ENCODE measurements at places on chromosomes 7 and 10. TPM values are rescaled to one million over a fixed set of nuclear protein-coding genes. Genes with fewer than 3 reads are reported as not detected.

DNA sequence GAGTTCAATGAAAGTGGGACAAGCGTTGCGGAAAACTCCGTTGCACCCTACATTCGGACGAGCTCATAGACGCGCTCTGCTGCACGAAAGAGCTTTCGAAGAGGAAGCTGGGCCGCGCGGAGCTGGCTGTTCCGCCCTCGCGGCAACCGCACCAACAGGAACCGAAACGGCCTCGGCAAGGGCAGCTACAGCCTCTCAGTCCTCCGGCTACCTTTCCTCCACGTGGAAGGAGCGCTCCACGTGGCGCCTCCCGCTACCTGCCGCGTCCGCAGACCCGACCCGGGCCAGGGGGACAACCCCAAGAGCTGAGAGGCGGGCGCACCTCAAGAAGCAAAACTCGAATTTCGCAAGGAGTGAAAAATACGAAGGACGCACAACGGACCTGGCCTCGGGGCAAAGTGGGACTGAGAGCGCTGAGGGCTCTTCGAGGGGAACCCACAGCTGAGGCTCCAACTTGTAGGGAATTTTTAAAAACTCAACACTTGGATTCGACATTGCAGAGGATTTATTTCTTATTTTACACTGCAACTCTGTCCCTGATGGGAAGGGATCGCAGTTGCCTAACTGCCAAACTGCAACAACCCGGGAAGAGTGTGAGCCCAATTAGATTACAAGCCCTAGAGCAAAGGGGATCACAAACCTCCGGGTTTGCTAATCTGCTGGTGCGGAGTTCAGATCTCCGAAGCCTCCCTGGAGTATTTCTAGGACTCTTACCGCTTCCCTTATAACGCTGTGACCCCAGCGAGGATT, 1.4 kb downstream of the HPSE2 start:
- peaks cover 61% of the 10 kb centered on the region for H3K27me3 ChIP-seq
- H3K4me1 ChIP-seq: no peaks in the 10 kb centered on the region
- peak overlapping the region; percentile 36 for H3K4me3 ChIP-seq
- DNase-seq: peak; percentile 31

SPDYE11 gene
- not detected for total RNA-seq

- no peak overlapping the region for H3K27ac ChIP-seq
- no peaks in the 10 kb centered on the region for H3K27me3 ChIP-seq
- no peak overlapping the region for H3K4me3 ChIP-seq
These were observed 50.7 kb upstream of the GHITM start for GRCh38 chr10:84088626-84089025.

DNA sequence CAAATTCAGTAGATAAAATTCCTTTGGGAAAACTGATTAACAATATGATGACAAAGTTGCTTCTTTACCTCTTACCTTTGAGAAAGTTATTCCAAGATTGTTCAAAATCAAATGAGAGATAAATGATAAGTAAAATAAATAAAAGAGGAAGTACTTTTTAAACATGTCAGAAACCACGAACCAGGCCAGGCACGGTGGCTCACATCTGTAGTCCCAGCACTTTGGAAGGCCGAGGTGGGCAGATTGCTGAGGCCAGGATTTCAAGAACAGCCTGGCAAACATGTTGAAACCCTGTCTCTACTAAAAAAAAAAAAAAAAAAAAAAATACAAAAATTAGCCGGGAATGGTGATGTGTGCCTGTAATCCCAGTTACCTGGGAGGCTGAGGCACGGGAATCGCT, 296.6 kb downstream of the HGF start:
- no peaks in the 10 kb centered on the region for H3K27me3 ChIP-seq
- no peaks in the 10 kb centered on the region for H3K4me1 ChIP-seq
- no peaks in the 10 kb centered on the region for H3K36me3 ChIP-seq
- DNase-seq: no peak
- no peak overlapping the region for H3K27ac ChIP-seq

DNA sequence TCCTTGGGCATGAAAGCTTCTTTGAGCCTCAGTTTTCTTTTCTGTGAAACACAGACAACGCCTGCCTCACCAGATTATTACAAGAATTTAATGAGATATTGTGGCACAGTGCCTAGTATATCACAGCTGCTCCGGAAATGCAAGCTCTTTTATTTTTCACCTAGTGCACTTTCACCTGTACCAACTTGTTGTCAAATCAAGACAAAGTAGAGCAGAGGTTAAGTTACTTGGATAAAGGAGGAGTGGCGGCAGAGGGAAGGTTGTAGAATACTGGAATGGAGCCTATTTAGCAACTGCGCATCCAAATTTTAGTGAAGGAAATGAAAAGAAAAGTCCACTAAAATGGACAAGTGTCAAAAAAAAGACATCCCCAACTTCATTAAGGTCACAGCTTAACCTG, 54.9 kb upstream of the RHOBTB1 start:
- H3K27me3 ChIP-seq: peaks cover 9% of the 10 kb centered on the region
- 0 out of 2 replicates have a peak, but pooled peaks cover 1% of the 10 kb centered on the region for H3K4me1 ChIP-seq
- no peak for DNase-seq
- no peak overlapping the region for H3K27ac ChIP-seq
- no peaks in the 10 kb centered on the region for H3K36me3 ChIP-seq
- H3K4me3 ChIP-seq: no peak overlapping the region

CELF2 gene
- total RNA-seq: 5.6 TPM

GRCh38 chr7:69736126-69736810, 138.0 kb downstream of the AUTS2 start:
- no peaks in the 10 kb centered on the region for H3K36me3 ChIP-seq
- no peaks in the 10 kb centered on the region for H3K27me3 ChIP-seq
- no peak overlapping the region for H3K4me3 ChIP-seq
- H3K27ac ChIP-seq: no peak overlapping the region
- H3K4me1 ChIP-seq: no peaks in the 10 kb centered on the region
- DNase-seq: no peak

- no peaks in the 10 kb centered on the region for H3K27me3 ChIP-seq
- no peak overlapping the region for H3K4me3 ChIP-seq
- H3K4me1 ChIP-seq: no peaks in the 10 kb centered on the region
These were observed 578.9 kb downstream of the AUTS2 start for GRCh38 chr7:70177166-70177565.

DNA sequence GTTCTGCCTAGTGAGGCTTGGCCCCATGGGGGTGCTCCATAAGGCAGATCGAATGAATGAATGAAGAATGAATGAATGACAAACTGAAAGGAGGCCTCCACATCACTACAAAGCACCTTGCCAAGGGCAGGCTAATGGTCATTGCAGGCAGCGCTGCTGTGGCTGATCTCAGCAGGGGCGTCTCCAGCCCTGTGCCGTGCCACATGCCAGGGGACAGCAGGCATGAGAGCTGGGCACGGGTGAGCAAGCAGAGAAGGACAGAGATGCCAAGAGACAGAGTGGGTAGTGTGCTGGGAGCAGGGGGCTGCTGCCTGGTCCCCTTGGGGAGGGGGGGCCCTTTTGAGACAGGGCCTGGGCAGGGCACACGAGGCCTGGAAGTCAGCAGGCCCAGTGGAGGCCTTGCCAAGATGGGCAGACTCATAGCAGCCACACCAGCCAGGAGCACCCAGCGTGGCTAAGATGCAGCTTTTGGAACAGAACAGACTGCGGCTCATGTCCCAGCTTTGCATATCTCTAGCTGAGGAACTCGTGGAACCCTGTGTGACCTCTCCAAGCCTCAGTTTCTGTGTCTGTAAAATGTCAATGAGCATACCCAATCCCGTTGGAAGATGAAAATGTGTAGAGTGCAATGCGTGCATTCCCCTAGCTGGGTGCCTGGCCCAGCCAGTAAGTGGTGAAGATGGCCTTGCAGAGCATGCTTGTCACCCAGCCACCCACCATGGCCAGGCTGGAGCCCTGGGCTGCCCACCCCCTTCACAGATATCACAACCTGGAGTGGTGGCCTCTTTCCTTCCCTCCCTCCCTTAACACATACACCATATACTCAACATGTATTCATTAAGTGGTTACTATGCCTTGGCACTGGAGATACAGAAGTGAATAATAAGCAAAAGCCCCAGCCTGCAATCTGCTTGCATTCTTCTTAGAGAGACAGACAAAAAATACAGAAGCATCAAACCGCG, 61.1 kb upstream of the LRRC18 start:
- no peak overlapping the region for H3K4me3 ChIP-seq
- H3K36me3 ChIP-seq: no peaks in the 10 kb centered on the region
- peaks cover 15% of the 10 kb centered on the region for H3K27me3 ChIP-seq
- H3K27ac ChIP-seq: no peak overlapping the region

- peak overlapping the region; percentile 97 for H3K27ac ChIP-seq
- peak overlapping the region; percentile 72 for H3K4me3 ChIP-seq
- H3K4me1 ChIP-seq: peaks cover 11% of the 10 kb centered on the region
- H3K36me3 ChIP-seq: peaks cover 16% of the 10 kb centered on the region
- no peaks in the 10 kb centered on the region for H3K27me3 ChIP-seq
These were observed 2.1 kb downstream of the CAV1 start for GRCh38 chr7:116526897-116527296.

DNA sequence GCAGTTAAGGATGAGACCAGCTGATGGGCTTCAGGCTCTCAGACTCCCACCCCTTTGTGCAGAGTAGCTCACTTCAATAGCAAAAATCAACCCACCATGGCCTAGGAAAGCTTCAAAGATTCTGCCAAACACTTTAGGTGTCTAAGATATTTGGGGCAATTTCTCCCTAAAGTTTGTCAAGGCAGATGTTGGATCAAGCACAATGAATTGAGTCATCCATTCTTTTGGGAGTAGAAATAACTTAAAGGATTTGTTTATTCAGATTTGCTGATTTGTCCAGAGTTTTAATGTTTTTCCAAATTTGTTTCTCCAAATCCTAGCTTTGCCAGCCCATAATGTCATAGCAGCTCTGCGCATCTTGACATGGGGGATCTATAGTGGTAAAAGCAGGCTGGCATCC, 855.1 kb downstream of the LRMDA start:
- peak; percentile 13 for DNase-seq
- no peaks in the 10 kb centered on the region for H3K36me3 ChIP-seq
- H3K4me1 ChIP-seq: peaks cover 13% of the 10 kb centered on the region
- H3K4me3 ChIP-seq: no peak overlapping the region
- no peak overlapping the region for H3K27ac ChIP-seq

GPR15LG gene
- total RNA-seq: not detected

- peak; percentile 99 for DNase-seq
- H3K4me3 ChIP-seq: no peak overlapping the region
- H3K27me3 ChIP-seq: peaks cover 3% of the 10 kb centered on the region
- peaks cover 22% of the 10 kb centered on the region for H3K4me1 ChIP-seq
- peak overlapping the region; percentile 66 for H3K27ac ChIP-seq
These were observed 109.6 kb downstream of the MYL10 start for GRCh38 chr7:101519324-101520023.

SFMBT2 gene
- 1.1 TPM for total RNA-seq

CYP2C9 gene
- not detected for total RNA-seq
